ENCODE measurements at places on chromosomes 4 and X.

- DNase-seq: no peak
These were observed 600.5 kb downstream of the PCDH18 start for GRCh38 chr4:136931781-136932180.

- peak; percentile 2 for DNase-seq
These were observed 170.3 kb downstream of the VEGFC start for GRCh38 chr4:176622251-176622948.

DNA sequence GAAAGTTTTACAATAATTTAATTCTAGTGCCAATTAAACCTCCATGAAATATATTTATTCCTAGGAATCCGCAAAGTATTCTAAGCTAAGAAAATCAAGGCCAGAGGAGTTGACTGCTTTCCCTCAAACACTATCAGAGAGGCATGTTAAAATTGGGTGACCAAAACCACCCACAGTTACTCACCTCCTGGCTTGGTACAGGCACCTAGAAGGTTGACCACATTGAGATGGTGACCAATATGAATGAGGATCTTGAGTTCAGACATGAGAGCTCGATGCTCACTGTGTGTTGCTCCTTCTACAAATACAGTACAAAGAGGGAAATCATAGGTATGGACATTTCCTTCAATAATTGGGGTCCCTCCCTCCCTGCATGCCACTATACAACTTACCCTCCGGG lies 29.4 kb downstream of the KDR start:
- DNase-seq: no peak

DNA sequence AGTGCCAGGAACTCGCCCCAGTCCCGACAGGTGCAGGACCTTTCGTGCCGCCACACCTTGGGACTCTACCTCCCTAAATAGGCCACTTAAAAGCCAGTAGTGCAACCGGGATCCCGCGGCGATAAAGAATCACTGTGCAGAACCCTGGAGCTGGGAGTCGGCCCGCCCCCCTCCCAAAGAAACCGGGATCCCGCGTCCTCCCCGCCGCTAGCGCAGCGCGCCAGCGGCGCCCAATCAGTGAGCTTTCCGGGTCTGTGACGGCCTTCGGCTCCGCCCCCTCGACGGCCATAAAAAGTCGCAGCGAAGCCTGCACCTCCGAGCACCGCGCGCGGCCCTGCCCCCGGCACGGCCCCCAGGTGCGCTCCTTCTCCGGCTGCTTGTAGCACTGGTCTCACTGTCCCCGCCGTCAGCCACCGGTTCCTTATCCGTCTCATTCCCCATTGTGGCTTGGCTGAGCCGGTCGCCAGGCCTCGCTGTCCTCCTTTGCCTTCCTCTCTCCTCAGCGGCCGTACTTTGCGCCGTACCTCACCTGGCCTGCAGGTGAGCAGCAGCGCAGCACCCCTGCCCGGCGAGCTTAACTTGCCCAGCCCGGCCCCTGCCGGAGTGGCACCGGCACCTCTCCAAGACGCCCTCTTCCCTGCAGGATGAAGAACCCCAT lies at the start of gene LRAT:
Gene LRAT (plus strand): TSS at position 318 of the 658 bp plus-strand sequence. CDS start 327 bp downstream, at position 645.
- no peak for DNase-seq

DNA sequence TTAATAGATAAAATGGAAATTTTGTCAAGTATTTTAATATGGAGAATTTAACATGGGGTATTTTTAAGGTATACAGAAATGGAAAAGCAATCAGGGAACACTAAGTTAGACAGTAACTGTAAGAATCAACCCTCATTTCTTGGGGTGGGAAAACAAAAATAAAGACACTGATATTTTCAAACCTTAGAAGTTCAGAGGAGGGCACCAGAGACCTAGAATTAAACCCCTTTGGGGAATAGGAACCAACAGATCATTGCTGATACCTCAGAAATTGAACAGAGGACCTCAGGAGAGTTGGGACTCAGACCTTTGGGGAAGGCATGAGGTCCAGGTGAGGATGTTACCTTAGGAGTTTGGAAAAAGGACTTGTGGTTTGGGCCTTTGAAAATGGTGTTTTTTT lies 435.6 kb downstream of the TMA16 start:
- DNase-seq: no peak

GRCh38 chrX:140087875-140088274 lies 122.6 kb upstream of the CXorf66 start:
- no peak for DNase-seq

GRCh38 chr4:48683784-48684666 lies 96.1 kb downstream of the FRYL start:
- no peak for DNase-seq

DNA sequence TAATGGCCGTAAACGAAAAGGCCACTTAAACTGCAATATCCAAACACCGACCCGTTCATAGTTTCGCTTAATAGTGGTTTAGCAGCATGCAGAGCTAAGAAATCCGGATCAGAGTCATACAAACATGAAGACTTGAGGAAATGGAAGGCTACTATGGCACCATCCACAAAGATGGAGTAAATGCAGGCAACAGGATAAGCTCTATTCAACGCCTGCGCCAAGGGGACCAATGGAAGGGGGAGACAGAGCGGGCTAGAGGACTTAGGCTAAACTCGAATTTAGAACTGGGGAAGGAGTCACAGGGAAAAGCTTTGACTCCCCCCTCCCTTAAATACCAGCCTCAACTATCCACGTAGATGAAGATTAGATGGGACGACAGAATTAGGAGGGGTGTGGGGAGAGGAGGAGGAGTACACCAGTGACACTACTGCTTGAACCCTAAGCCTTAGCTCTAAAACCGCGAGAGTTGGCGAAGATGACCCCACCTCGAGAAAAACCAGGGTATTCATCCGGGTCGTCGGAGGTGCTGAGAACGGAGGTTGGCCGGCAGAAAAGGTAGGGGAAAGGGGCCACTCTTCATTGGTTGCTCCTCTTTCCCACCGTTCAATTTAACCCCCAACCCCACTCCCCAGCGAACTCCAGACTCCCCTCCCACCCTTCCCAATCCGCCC lies 3.5 kb downstream of the HUWE1 start:
- peak; percentile 64 for DNase-seq

GRCh38 chr4:3307891-3308575 lies 15.2 kb downstream of the RGS12 start:
- DNase-seq: no peak

DNA sequence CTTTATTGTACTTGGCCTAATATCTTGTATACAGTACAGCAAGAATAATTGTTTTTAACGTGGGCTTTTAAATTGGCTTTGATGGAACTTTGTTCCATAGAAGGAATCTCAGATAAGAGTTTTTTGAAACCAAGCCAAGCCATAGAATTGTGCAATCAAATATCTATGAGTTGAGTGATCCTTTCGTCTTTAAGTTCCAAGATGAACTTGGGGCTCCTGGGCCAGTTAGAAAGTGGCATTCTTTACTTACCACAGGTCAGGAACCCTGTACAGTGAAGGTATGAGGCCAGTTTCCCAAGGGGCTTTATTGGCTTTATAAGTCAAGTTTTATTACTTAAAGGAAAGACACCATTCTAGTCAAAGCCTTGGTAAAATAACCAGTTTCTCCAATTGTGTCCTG lies 2104.2 kb downstream of the PCDH7 start:
- peak; percentile 19 for DNase-seq

- DNase-seq: no peak
These were observed 42.3 kb downstream of the NSG1 start for GRCh38 chr4:4428966-4429875.

GRCh38 chrX:16695079-16695676 lies 17.3 kb downstream of the CTPS2 start:
- peak; percentile 47 for DNase-seq

GRCh38 chr4:3773552-3774001 lies 7.4 kb downstream of the ADRA2C start:
- no peak for DNase-seq

DNA sequence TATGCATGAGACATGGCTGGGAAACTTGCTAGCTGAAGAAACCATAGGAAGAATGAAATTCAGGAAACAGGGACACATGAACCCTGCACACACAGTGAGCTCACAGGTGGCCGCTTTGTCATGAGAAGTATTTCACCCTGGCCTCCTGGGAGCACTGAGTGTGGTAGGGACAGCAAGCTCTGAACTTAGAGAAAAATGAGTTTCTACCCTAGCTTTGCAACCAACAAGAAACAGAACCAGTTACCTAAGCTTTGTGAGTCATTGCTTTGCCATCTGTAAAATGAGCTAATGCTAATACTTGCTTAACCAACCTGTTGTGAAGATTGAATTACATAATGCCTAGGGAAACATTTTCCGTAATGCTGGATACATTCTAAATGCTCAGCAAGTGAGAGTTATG lies 206.6 kb upstream of the HS3ST1 start:
- DNase-seq: peak; percentile 85

DNA sequence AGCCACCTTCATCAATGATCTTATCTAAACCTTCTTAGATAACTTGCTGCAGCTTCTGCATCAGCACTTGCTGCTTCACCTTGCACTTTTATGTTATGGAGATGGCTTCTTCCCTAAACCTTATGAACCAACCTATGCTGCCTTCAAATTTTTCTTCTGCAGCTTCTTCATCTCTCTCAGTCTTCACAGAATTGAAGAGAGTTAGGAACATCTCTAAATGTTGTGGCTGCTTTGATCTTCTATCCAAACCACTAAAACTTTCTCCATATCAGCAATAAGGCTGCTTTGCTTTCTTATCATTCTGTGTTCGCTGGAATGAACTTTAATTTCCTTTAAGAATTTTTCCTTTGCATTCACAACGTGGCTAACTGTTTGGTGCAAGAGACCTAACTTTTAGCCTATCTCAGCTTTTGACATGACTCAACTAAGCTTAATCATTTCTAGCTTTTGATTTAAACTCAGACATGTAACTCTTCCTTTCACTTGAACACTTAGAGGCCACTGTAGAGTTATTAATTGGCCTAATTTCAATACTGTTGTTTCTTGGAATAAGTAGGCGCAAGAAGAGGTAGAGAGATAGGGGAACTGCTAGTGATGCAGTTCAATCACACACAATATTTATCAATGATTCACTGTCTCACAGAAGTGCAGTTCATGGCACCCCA lies 36.1 kb upstream of the CORIN start:
- DNase-seq: no peak

- no peak for DNase-seq
These were observed 45.1 kb downstream of the UGT2A2 start for GRCh38 chr4:69594382-69594781.

DNA sequence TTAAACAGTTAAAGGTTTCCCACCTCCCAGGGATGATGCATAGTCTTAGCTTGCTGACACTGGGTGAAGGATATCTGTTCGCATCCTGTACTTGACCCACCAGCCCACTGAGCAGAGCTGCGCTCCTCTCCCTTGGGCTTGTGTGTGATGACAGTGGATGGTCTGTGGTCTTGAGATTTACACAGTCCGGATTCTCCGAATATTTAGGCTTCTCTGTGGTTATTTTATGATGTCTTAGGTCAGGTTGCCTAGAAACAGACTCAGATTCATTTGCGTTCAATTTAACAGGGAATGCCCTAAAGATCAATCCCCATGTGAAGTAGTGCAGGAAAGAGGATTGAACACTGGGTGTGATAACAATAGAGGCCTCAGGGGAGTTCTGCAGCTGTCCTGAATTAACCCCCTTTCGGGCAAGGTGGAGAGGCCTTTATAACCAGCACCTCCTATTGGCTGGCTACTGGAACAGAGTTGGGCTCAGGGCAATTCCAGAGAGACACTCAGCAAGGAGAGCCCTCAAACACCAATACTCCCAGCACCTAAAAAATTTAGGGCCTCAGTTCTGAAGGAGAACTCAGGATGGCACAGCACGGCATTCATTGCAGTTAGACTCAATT lies 653.2 kb upstream of the GALNT7 start:
- DNase-seq: peak; percentile 0

DNA sequence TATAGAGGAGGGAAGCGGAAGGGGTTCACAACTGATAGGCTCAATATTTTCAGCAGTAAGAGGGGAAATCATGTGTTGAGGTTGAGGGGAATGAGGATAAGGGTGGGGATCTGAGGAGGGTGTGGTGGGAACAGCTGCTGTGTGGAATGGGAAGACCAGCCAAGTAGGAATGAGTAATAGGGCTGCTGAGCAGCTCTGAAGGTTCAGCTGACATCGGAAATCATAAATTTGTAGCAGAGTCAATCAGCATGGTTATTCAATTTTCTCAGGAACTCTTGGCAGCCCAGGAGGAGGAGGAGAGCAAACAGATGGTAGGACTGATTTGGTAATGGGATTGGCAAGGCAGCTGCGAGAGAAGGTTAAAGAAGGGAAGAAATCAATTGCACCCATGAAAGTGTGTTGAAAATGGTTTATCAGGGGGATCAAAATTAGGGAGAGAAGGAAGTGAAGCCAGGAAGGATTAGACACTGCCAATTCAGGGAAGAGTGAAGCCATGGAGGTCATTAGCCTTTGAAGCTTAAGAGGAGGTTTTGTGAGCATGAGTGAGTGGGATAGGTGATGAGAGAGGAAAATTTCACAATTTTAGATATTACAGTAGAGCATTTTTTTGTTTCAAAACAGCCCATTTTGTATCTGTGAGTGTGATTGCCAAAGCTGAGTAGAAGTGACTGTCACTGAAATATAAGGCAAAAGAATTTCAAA lies 82.6 kb downstream of the PCDH7 start:
- no peak for DNase-seq

GRCh38 chr4:159355466-159355865 lies 252.6 kb downstream of the RAPGEF2 start:
- no peak for DNase-seq

DNA sequence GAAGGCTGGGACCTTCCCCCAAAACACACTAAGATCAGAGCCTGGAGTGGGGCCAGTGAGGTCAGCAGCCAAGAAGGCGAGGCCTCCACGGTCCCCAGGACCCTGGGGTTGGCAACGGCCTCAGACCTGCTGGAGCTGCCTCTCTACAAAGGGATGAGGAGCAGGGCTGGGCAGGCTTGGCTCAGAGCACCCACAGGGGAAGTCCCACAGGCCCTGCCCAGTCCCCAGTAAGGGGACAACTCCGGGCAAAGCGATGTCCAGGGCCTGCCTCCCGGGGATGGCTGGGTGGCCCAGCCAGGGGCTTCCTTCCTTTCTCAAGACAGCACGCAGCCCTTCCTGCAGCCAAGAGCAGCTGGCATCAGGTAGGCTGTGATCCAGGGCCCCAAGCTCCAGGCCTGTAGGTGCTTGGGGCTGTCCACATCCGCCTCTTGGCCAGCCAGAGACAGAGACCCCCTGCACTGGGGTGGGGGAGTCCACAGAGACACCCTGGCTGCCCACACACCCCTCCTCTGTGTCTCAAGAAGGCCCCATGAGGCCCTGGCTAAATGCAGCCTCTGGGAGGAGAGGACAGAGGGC lies 5.7 kb downstream of the MXD4 start:
- no peak for DNase-seq

DNA sequence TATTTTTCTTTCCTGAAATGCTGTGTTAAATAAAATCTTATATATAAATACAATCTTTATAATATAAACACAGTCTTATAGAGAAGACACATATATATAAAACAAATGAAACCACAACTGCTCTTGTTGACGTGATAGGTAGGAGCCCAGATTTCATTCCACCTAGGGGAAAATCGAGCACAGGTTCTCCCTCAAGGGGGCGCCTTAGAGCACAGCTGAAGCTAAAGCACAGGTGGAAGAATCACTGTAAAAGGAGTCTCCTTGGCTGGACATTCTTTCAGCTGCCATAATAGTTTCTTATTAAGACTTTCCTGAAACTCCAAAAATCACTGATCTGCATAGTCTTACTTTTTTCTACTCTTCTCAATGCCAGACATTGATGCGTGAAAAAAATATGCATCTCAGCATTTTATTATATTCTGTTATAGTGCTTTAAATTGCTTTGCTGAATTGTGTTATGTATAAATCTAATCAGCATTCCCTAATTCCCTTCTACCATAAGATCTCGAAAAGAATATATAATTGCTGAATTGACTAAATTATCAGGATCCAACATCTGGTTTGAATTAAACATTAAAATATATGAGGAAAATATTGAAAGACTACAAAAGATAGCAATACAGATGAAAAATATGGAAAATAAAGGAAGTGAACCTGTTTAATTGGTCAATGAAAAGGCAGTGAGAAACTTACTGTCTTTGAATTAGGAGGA lies 25.5 kb upstream of the RXFP1 start:
- peak; percentile 26 for DNase-seq

- peak; percentile 57 for DNase-seq
These were observed 26.0 kb downstream of the MANBA start for GRCh38 chr4:102734591-102735385.

All from M059J (cell line).